OCI-LY7 (cell line): ENCODE measurements at places on chromosomes 1 and 21.

- DNase-seq = no peak
Observed at GRCh38 chr1:30732277-30732996, 9.1 kb upstream of the MATN1 start.

GRCh38 chr1:116152950-116153691 lies 41.9 kb downstream of the MAB21L3 start:
- no peak for DNase-seq

DNA sequence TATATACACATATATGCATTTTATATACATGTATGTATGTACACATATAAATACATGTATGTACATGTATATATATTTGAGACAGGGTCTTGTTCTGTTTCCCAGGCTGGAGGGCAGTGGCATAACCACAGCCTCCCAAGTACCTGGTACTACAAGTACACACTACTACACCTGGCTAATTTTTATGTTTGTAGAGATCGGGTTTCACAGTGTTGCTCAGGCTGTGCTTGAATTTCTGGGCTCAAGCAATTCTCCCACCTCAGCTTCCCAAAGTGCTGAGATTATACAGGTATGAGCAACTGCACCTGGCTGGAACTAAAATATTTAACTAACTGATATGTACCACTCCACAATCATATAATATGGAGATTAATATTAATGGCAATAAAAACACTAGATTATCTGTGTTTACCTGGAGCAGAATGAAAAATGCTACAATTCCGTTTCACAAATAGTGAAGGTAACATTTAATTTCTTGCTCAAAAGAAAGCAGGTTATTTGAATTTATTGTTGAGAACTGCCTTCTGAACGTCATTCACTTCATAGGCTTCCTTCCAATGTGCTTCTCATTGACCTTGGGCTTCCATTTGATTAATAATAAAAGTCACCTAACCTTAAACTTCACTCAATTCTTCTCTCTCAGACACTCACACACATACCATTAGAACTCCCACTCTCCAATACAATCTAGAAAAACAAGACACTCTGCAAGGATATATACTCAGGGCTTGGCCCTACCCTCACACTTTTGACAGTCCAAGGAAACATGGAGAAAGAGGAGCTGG lies 57.0 kb downstream of the PTGER3 start:
- no peak for DNase-seq

GRCh38 chr21:22355949-22356348 lies 1357.7 kb downstream of the NCAM2 start:
- no peak for DNase-seq

DNA sequence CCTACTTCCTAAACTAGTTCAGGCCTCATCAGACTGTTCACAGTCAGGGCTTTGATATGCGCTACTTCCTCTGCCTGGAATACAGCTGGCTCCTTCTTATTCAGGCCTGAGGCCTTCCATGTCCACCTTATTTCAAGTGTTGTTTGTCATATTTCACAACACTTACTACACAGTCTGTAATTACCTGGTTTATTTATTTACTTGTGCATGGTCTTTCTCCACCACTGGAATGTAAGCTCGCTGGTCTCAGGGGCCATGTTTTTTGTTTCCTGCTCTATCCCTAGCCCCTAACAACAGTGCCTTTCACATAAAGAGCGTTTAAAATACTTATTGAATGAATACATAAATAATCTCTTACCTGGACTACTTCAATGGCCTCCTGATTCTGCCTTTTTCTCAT lies 4.6 kb upstream of the SRSF4 start:
- no peak for DNase-seq

DNA sequence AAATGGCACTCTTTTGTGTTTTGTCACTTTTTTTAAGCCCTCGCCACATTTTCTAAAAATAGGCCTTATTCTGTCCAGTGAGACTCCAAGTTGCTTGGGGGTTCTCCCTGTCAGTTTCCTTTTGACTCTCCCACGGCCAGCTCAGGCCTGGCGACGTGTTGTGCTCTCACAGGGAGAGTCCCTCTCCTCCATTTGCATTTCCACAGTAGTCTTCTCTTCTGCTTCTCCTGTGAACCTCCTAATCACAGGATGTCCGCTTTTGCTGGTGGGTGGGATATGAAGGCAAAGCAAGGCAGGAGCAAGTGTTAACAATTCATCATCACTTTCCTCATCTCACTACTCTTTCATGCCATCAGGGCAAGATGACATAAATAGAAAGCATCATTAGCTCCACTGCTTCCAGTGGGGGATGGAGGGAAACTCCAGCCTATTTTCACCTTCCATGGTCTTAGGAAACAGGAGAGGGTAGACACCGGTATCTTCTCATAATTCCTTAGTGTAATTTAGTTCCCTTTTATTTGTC lies 99.8 kb downstream of the INTS7 start:
- no peak for DNase-seq
